ENCODE measurements at places on chromosomes 12 and 14. TPM values are rescaled to one million over a fixed set of nuclear protein-coding genes. Genes with fewer than 3 reads are reported as not detected.

Gene KRT81
- total RNA-seq: 0.14 TPM

Gene C3AR1
- total RNA-seq: 1.1 TPM

Gene CLEC4D
- not detected for total RNA-seq

Gene SVOP
- not detected for total RNA-seq

Gene TPH2
- total RNA-seq: not detected

Gene EXD2
- total RNA-seq: 16.6 TPM

Gene CPNE6
- total RNA-seq: under 0.01 TPM

Gene OTX2
- not detected for total RNA-seq

Gene CFAP251
- total RNA-seq: 4.6 TPM

Gene BEGAIN
- total RNA-seq: 0.14 TPM

Gene CRACR2A
- 9.9 TPM for total RNA-seq

Gene PAX9
- total RNA-seq: not detected

Gene ZBTB1
- total RNA-seq: 50.4 TPM

Gene OASL
- 0.88 TPM for total RNA-seq

Gene CLEC7A
- 0.14 TPM for total RNA-seq

Gene KLRK1
- not detected for total RNA-seq

Gene TMEM132C
- not detected for total RNA-seq

Gene TAS2R31
- 7.7 TPM for total RNA-seq

Gene HOXC6
- 4.8 TPM for total RNA-seq

Gene PZP
- not detected for total RNA-seq

Gene TRIM9
- not detected for total RNA-seq

Gene SLC8A3
- 0.29 TPM for total RNA-seq

Gene LRFN5
- 3.6 TPM for total RNA-seq

Gene CEP170B
- 30.2 TPM for total RNA-seq

Gene KLRG1
- 0.29 TPM for total RNA-seq

Gene LALBA
- not detected for total RNA-seq

Gene LDHB
- 574 TPM for total RNA-seq

Gene RDH5
- total RNA-seq: 6.2 TPM

Gene MYF6
- total RNA-seq: not detected

Gene FIGNL2
- 0.22 TPM for total RNA-seq

Gene ALX1
- not detected for total RNA-seq

Gene PRKCH
- total RNA-seq: 1.5 TPM

Gene P2RX2
- total RNA-seq: not detected

Gene KRT79
- 0.72 TPM for total RNA-seq

Gene KRT74
- not detected for total RNA-seq

Gene GRIP1
- 0.44 TPM for total RNA-seq

Gene GPX2
- not detected for total RNA-seq

Gene TDP1
- 45.7 TPM for total RNA-seq

Gene ELK3
- 52.5 TPM for total RNA-seq

Gene NGB
- total RNA-seq: not detected

Gene TSPAN9
- total RNA-seq: 23.0 TPM

Gene AGAP2
- total RNA-seq: 0.29 TPM

Gene OVCH1
- not detected for total RNA-seq

Gene OTOGL
- 0.14 TPM for total RNA-seq

Gene GALNT8
- total RNA-seq: not detected
